Retinal pigment epithelial cell (primary cell): ENCODE measurements at places on chromosomes 5 and 9.

DNA sequence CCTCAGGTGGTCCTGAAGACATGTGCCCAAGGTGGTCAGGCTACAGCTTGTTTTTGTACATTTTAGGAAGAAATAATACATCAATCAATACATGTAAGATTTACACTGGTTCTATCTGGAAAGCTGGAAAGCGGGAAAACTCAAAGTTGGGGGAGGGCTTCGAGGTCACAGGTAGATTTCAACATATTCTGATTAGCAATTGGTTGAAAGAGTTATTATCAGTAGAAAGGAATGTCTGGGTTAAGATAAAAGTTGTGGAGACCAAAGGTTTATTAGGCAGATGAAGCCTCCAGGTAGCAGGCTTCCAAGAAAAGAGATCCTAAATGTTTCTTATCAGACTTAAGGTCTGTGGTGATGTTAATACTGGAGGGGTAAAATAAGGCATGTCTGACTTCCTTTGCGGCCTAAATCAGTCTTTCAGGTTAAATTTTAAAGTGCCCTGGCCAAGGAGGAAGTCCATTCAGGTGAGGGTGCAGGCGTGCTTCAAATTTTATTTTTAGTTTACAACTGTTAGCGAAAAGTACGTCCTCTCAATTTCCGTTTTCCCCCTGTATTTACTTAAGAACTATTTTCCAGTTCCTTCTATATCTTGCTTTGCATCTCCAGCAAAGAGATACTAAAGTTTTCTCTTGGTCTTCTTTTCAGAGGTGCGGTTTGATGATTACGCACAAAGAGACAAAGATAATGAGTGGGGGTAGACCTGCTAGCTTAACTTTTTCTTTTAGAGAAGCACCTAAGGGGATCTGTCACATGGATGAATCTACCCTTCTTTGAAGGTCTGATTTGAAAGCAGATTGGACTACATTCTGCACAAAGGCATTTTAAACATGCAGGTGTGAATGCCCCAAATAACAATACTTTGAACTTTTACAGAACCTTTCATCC lies 578.6 kb downstream of the RAB3C start:
- DNase-seq: no peak

DNA sequence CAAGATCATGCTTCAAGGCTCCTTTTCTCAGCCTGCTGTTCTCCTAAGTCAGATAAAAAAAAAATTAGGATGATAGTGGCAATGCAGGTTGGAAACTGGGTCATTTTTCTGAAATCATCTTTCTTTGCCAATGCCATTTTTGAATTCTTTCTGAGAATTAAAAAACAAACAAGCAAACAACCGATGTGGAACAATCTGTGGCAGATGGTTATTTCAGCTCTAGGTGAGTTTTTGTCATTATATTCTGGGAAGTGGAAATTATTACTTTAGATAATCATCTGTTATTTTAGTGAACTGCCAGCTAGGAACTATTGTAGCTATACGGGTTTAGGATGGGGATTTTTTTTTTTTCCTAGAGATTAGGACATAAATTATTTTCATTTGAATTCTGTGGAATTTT lies 129.7 kb downstream of the NTRK2 start:
- no peak for DNase-seq

DNA sequence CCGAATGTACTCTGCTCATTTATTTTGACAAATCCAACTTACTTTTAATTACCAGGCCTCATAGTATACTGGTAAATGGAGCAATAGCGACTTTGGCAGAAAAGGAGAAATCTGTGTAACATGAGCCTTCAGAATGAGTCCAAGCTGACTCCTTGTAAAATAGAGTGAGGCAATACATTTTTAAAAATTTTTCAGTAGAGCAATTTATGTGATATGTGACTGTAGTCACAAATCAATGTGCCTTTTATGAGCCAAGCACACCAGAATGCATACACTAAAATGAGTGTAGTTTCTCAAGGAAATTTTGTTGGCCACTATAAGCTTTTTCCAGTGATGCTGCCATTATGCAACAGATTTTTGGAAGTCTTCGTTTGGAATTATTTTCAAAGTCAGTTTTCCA lies 73.8 kb downstream of the SNCAIP start:
- DNase-seq: no peak

- DNase-seq: no peak
These were observed 61.0 kb downstream of the NREP start for GRCh38 chr5:111695991-111696390.

DNA sequence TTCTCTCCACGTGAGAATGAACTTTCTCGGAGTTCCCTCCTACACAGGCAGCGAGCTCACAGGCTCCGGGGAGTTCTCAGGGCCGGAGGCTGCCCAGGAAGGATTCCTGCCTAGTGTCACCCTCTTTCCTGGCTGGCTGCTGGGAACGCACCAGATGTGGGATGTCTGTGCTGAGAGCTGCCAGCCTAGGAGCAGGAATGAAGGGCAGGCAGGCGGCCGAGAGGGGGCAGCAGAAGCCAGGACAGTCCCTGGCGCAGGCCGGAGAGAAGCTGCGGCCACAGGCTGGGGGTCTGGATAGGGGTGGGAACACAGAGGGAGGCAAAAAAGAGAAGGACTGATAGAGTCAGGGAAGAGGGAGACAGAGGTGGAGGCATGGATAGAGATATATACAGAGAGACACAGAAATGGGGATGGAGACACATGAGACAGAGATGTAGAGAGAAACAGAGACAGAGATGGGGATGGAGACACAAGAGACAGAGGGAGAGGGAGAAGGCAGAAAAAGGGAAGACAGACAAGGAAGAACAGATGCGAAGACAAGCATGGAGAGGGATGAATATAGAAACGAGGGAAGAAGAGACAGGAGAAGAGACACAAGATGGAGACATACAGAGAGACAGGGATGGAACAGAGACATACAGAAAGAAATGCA lies 25.3 kb upstream of the ENHO start:
- no peak for DNase-seq

DNA sequence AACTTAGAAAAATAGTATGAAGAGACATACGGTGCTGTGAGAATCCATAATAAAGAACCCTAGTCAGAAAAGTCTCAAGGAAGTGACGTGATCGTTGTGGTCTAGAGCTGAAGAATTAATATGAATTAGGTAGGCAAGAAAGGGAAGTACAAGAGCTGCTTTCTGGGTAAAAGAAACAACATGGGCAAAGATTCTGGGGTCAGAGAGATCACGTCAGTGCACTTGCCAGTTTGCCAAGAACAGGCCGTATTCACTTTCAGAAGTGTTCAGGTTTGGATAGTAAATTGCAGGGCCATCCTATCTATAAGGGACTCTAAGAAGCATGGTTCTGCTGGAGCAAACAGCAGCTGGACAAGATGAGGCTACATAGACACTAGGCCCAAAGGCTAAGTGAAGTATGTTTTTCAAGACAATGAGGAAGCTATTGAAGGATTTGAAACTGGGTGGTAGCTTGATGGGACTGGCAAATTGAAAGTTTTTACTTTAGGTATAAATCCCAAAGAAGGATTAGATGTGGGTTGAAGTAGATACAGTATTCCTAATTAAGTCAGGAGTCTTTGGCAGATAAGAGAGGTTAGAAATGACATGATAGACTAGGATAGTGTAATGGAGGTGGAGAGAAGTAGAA lies 4.8 kb upstream of the CHD1 start:
- DNase-seq: no peak

DNA sequence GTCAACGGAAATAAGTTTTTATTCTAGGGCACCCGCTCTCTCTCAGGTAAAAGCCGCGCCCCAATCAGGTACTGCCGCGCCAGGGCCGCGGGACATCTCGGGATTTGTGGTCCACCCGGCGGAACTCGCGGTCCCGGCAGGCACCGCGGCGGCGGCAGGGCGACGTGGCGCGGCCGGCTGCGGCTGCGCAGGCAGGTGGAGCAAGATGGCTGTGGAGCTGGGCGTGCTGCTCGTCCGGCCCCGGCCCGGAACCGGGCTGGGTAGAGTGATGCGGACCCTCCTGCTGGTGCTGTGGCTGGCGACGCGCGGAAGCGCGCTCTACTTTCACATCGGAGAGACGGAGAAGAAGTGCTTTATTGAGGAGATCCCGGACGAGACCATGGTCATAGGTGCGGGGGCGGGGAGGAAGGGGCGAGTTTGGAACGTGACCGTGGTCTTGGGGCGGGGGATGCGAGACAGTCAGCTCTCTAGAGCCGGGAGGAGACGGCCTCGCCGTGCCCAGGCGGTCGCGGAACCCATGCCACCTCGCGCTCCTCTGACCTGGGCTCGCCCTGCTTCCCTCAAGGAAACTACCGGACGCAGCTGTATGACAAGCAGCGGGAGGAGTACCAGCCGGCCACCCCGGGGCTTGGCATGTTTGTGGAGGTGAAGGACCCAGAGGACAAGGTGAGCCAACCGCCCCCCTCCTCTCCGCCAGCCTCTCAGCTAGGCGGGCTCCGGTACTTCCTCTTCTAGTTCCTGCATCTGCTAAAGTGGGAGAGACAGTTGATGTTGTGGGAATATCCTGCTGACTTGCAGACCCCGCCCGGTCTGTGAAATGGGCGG lies at the start of gene TMED9:
TMED9 (plus strand) TSS at position 194 of the 825 bp plus-strand sequence; CDS start at position 206, 12 bp downstream.
- DNase-seq: no peak

DNA sequence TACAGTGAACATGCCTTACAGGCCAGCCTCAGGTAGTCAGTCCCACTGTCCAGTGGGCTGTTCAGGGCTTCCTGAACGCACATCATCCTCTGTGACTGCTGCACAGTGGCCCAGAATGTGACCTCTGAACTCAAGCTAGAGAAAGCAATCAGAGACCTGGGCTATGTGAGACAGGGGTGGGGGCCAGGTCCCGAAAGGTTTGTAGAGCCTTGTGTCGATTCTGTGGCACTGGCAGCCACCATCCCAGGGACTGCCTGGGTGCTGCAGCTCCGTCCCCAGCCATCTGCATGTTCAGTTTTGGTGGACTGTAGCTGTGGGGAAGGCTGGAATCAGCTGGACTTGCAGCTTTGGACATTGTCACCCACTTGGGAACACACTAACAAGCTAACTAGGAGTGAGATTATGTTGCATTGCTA lies 47.7 kb downstream of the MVB12B start:
- DNase-seq: no peak

- DNase-seq: peak; percentile 91
These were observed 13.9 kb downstream of the NINJ1 start for GRCh38 chr9:93119953-93120845.

DNA sequence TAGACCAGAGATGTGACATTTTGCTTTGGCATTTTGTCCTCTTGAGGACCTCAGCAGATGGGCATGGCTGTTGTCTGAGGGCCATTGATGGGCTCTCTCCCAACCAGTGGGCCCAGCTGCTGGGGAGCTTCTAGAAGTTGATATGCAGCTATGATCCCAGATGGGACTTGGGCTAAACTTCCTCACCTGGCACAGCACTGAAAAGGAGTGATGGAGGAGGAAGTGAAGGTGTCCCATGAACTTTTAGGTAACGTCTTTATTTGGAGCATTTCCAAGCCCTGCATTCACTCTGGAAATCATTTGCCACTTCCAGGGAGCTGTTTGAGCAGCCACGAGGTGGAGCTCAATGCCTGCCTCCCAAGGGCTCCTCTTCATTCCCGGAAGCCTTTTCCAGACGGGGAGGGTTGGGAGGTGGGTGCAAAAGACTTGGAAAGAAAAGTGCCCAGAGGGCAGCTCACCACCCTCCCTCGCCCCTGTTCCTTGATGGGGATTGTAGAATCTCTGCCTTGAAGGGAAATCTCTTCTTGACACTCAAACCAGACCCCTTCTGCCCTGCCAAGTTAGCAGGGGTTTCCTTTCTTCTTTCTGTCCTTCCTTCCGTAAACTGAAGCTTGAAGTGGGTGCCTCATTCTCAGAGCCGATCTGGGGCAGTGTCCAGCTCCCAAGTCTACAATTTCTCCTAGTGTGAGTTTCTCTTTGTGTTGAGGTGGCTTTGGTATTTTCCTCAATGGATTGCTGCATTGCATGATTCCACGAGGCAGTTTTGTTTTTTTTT lies 18.1 kb upstream of the NEUROG1 start:
- DNase-seq: no peak

- DNase-seq: peak; percentile 80
These were observed 592.5 kb upstream of the CLINT1 start for GRCh38 chr5:158451203-158451992.
